ENCODE measurements at places on chromosomes 12 and 14.

DNA sequence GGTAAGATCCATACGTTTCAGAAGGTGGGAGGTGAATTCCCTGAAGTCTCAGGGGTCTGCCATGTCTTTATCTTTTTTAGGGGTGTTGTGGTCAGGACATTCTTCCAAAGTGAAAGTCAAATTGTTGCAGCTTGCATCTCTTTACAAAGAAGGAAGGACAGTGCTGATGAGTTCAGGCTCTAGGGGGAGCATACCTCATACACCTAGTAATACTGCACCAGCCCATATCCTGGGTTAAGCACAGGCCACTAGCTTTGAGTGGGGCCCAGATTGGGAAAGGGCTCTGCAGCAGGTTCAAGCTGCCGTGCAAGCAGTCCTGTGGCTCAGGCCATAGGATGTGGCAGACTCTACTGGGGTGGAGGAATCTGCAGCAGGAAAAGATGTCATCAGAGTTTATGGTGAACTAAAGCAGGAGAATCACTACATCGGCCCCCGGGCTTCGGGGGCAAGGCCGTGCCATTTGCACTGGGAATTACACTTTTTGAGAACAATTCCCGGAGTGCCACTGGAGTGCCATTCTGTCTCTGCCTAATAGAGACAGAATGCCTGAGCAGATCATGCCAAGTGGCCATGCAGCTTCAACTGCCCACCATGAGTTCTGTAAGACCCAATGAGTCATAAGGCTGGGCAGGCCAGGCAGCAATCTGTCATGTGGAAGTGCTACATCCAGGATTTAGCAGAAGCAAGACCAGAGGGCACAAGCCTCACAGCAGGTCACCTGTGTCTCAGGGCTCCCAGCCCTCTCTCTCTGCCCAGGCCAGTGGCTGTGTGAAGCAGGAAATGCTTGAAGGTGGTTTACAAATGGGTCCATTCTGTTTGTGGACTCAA, 32.3 kb downstream of the DIO3 start:
- no peak for DNase-seq

DNA sequence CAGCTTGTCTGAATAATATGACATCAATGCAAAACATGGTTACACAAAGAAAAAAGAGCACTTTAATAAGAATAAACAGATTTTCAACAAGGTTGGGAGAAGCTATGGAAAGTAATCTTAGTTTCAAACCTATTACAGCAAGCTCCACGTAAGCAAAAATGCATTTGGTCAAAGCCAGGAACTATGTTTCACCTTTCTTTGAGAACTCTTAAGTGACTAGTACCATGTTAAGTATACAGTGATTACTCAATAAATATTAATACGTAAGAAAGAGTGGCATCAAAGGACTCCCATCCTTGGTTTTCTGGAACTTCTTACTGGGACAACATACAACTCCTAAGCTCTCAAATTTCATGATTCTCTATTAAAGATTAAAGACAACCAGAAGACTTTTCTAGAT, 80.7 kb downstream of the ABCC9 start:
- no peak for DNase-seq

DNA sequence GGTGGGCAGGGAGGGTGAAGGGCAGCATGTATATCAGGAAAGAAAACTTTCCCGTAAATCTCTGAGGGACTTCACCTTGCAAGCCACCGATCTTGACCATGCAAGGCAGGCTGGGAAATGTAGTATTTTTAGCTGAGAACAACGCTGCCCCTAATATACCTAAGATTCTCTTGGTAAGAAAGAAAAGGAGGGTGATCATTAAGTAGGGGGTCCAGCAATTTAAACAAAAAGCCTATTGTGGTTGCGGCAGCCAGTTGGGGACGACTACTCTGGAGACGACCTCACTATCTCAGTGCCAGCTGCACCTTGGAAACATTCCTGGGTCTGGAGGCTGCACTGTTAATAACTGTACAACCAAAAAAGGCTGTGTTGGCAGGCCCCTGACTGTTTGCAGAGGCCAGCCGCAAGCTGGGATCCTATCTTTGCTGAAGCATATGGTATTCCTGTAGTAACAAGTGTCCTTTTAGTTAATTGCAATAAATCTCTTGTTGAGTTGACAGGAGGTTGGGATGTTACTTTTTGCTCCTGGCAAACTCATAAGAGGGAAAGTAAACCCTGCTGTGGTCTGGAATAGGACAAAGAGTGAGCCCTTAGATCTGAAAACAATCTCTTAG, 6.4 kb downstream of the APOLD1 start:
- DNase-seq: peak; percentile 65

DNA sequence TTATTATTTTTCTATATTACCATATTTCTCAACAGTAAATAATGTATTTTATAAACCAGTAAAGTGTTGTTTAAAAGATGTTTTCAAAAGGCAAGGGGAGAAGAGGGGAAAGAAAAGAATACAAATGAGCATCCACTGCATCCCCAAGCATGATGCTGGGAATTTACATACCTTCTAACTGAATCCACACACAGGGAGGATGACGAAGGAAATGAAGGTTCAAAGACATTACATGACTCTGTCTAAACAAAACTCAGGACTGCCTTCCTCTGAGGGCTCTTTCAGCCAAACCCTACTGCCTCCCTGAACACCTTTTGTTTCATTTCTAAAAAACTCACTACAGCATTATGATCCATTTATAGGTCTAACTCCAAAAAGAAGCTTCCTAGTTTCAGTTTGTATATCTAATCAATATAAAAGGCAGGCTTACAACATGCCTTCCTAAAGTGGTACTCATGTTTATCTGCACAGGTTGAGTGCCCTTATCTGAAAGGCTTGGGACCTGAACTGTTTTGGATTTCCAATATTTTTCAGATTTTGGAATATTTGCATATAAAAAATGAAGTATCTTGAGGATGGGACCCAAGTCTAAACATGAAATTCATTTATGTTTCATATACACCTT, 30.3 kb downstream of the DICER1 start:
- DNase-seq: no peak

- peak; percentile 65 for DNase-seq
These were observed 143.6 kb upstream of the OTX2 start for GRCh38 chr14:56953884-56954283.

- DNase-seq: peak; percentile 15
These were observed 406 bp downstream of the PARP2 start for GRCh38 chr14:20343862-20344220.

DNA sequence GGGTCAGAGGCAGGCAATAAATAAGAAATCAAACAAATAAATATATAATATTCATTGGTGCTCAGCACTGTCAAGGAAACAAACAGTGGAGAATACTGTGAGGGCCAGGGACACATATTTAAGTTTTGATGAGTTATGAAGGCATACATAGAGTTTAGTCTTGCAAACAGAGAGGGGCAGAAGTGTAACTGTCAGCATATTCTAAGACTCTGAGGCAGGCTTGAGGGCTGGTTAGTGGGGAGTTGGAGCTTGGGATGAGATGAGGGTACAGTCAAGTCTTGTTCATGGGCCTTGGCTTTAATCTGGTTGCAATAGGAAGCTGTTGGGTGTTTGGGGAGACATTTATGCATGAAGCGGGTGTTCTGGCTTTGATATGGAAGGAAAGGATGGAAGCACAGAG, 78.9 kb downstream of the PELI2 start:
- no peak for DNase-seq

DNA sequence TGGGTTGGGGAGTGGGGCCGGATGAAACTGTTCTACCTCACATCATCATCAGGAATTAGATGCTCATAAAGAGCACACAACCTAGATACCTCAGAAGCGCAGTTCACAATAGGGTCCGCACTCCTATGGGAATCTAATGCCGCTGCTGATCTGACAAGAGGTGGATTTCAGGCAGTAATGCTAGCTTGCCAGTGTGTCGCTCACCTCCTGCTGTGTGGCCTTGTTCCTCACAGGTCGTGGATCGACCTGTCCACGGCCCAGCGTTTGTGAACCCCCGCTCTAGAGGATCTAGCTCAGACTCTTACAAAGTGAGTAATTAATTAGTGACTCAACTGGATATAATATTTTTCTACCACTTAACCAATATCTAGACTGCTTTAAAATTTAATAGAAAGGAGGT, 5.8 kb downstream of the PPP1R12A start:
- no peak for DNase-seq

GRCh38 chr12:115444346-115444745, 760.4 kb upstream of the TBX3 start:
- DNase-seq: no peak

GRCh38 chr12:132834181-132834711, 5.6 kb upstream of the GOLGA3 start:
- no peak for DNase-seq

- no peak for DNase-seq
These were observed 8.3 kb downstream of the IKZF4 start for GRCh38 chr12:56029166-56029519.
